Stimulated activated CD4-positive, alpha-beta T cell treated with anti-CD3 and anti-CD28 coated beads, Interleukin-12 subunit alpha, Interleukin-12 subunit beta, amount 100 ng/mL, for 4 hours (primary cell): ENCODE measurements at places on chromosomes 7 and 10.

DNA sequence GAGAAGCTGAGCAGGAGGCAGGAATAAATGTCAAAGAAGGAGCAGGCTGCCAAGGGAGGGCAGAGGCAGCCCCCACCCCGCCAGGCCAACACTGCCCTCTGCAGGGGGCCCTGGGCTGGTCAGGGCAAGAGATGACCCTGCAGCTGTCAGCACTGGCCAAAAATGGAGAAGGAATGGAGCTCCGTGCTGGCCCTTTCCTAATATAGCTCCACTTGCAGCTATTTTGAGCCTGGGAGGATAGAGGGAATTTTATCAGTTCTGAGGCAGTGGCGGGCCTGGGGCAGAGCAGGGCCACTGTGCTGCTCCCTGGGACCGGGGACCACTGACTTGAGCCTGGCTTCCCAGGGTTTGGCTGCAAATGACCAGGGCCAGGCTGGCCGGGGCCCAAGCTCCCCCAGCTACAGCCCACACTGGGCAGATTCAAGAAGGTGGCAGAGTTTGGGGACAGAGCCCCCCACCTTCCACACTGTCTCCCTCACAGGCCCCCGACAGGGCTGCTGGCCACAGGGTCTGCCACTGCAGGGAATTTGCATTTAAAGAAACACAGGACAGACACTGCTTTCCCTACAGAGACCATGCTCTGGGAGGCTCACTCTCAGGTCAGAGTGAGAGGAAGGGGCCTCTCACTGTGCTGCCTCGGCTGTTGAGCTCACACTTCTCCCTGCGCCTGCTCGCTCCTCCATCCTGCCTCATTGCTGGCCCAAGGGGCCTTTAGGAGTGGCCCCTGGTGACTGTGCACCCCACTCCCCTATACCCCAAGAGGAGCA lies 16.2 kb downstream of the LDB3 start:
- DNase-seq = no peak

- DNase-seq = no peak
Measured at GRCh38 chr7:143503261-143503660, 25.6 kb downstream of the TAS2R41 start.

DNA sequence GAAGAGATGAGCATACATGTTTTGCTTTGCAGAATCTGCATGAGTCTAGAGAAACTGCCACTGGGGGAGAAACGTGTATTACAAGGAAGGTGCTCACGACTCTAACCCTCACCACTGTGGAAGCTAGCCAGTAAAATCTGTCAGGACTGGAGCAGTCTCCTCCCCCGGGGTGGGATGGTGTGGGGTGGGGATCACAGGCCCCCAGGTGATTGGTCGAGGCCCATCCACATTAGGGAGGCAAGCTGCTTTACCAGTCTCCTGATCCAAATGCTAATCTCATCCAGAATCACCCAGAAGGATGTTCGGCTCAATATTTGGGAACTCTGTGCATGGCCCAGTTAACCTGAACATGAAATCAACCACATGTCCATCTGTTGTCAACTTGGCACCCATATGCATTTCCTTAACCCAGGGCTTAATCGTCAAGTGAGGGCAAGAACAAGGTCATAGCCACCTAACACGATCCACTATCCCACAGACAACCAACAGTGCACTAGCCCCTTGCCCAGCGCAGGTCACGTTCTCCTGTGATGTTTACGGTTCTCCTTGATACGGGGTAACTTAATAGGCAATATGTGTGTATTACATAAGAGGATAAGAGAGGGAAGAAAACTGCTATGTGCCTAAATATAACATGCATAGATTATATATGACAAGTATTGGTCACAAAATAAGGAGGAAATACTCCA lies 40.8 kb downstream of the DNAJB6 start:
- DNase-seq = no peak

GRCh38 chr10:23525406-23525805 lies 86.5 kb downstream of the OTUD1 start:
- peak; percentile 6 for DNase-seq

DNA sequence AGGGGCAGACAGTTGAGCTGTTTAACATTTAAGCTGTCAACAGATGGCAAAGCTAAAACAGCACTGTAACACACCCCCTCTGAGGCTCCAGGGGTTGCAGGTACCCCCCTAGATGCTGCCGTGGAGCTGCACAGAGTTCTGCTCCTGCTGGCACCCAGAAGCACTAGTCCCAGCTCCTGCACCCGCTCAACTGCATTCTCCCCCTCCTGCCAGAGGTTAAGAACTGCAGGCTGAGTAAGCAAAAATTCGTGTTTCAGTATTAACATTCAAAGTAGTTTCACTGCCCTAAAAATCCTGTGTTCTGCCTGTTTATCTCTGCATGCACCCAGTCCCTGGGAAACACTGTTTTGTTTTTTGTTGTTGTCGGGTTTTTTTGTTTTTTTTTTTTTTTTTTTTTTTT lies 790.8 kb upstream of the KCND2 start:
- DNase-seq = no peak

DNA sequence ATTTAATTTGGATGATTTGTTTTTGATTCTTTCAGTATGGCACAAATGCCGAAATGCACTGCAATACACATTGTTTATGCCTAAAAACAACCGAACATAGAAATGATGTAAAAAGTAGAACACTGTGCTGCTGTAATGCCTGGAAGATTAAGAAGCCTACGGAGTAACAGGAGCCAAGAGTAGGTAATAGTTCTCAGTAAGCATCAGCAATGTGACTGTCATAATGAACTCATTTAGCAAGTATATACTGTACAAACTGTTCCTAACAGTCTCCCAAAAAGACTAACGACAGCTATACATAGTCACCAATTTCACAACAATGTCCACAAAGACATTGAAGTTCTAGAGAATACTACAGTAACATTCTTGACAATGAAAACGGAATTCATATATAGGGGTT lies 19.0 kb upstream of the LAMB4 start:
- no peak for DNase-seq

- no peak for DNase-seq
Measured at GRCh38 chr7:94042381-94042780, 38.2 kb upstream of the BET1 start.

DNA sequence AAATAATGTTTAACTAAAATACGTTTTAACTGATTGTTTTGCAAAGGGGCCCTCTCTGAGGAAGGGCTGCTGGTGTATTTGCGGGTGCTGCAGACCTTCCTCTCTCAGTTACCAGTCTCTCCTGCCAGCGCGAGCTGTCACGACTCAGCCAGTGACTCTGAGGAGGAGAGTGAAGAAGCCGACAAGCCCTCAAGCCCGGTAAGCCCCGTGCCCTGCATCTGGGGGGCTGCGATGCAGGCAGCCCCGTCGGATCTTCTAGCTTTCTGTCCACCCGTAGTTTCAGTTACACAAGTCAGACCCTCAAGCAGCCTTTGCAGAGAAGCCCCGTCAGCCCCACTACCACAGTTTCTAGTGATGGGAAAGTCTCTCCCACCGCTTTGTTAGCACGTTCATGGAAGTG lies 45.1 kb downstream of the UBE3C start:
- DNase-seq = no peak

DNA sequence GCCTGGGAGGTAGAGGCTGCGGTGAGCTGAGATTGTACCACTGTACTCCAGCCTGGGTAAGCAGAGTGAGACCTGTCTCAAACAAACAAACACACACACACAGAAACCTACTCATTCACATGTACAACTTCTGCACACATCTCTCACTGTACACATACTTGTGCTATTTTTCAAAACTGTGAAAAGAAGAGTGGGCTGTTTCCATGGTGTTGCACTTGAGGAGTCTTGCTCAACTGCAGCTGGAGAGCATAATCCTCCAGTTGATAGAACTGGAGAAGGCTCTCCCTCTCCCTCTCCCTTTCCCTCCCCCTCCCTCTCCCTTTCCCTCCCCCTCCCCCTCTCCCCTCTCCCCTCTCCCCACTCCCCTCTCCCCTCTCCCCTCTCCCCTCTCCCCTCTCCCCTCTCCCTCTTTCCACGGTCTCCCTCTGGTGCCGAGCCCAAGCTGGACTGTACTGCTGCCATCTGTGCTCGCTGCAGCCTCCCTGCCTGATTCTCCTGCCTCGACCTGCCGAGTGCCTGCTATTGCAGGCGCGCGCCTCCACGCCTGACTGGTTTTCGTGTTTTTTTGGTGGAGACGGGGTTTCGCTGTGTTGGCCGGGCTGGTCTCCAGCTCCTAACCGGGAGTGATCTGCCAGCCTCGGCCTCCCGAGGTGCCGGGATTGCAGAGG lies 43.7 kb upstream of the DLD start:
- no peak for DNase-seq

GRCh38 chr7:150996376-150997074 lies 5.7 kb downstream of the NOS3 start:
- DNase-seq = no peak

DNA sequence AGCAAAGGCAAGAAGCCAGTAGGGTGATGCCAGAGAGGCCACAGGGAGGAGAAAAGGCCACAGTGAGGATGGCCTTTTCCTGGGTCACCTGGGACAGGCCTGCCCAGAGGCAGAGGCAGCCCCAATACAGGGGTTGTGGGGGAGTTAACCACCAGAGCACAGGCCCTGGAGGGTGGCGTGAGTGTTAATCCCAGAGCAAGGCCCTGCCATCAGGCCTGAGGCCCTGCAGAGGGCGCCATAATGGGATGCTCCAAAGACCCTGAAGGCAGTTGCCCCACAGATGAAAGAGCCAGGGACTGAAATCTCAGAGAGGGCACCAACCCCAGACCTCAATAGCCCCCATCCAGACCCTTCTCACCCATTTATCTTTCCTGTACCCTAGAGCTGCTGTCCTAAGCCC lies 23.9 kb downstream of the SLC13A4 start:
- DNase-seq = no peak

DNA sequence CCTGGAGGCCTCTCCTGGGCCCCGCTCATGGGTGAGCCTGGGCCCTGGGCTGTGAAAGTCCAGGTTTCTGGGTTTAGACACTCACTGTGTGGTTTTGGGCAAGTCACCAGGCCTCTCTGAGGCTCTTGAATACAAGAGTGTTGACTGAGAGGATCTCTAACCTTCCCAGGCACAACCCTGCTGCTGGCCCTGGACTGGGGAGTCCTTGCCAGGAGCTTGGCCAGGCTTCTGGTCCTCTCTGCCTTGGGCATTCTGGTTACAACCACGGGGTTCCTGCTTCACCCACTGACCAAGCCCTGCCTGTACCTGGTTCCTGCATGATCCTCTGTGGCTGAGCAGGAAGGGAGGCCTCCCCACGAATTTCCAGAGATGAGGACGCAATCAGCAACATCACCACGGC lies 63.6 kb upstream of the COL13A1 start:
- DNase-seq = no peak
